Activated CD4-positive, alpha-beta T cell treated with anti-CD3 and anti-CD28 coated beads, Interleukin-2, amount 50 U/mL, for 4 hours (primary cell): ENCODE measurements at places on chromosomes 3 and 15.

DNA sequence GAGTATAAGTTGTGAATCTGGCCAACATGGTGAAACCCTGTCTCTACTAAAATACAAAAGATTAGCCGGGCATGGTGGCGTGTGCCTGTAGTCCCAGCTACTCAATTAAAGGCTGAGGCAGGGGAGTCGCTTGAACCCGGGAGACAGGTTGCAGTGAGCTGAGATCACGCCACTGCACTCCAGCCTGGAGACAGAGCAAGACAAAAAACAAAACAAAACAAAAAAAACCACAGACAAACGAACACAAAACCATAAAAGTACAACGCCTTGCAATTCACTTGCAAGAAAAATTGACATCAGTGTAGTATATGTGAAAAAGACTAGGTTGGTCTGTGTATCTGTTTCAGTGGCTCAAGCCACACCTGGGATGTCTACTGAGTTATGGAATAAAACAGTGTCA, 29.9 kb upstream of the CCDC80 start:
- no peak for DNase-seq

DNA sequence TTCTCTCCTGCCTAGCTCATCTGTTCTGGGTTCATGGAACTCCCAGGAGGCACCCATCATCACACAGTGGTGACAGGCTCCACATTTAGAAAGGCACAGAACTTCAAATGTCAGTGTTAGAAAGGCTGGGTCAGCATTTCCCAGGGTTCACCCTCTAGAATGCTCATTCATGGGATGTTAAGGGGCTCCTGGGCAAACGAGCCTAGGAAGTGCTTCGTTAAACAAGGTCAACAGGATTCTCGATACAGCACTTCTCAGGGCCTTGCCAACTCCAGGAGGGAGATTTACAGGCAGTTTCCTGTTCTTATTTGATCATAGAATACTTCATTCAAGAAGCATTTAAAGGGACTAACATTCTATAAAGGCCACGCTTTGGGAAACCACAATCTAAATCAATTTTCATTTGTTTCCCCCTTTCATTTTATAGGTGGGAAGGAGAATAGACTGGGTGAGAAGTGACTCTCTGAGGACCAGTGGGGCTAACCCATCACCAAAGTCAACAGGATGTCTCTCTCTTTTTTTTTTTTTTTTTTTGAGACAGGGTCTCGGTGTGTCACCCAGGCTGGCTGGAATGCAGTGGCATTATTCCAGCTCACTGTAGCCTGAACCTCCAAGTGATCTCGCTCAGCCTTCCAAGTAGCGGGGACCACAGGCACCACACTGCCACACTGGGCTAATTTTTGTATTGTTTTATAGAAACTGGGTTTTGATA, 14.3 kb downstream of the IGDCC4 start:
- DNase-seq, result no peak

DNA sequence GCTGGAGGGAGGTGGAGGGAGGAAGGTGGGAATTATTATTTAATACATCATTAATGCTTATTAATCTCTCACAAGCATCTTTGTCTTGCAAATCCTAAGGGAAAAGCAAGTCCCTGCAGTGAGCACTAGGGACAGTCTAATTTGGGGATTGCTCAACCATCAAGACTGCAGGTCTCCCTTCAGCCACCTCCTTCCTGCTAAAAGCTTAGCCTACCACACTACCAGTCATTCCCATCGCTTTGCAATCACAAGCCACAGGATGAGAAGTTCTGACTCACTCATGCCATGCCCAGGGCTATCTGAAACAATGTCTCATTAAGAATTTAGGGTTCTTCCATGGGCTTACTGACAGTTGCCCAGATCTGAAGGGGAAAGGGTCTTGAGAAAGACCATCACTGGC, 51.0 kb upstream of the EIF1B start:
- no peak for DNase-seq

DNA sequence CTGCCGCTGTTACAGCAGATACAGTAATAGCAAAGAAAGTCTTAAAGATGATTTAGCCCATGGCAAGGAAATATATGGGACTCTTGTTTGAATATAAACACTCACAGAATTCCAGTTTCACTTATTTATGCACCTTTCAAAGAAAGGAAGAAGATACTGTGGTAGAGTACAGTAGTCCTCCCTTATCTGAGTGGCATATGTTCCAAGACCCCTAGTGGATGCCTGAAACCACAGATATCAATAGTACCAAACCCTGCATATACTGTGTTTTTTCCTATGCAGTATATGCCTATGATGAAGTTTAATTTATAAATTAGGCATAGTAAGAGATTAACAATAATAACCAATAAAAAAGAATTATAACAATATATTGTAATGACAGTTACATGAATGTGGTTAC, 8.2 kb downstream of the MAP2K1 start:
- DNase-seq, result no peak

DNA sequence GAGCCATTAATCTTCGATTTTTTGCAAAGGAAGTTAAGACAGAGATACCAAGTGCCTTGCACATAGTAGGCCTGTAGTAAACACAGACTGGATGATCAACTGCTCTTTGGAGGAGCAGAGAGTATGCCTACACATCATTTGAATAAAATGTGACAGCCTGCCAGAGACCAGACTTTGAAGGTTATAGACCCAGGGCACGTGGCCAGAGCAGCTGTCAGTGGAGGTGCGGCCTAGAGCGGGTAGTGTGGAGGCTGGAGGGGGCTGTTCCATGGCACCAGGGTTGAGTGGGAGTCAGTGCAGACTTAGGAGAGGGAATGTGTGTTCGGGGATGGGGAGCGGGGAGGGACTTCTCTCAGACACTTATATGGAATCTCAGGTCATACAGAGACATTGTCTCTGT, 80.8 kb downstream of the SMAD3 start:
- no peak for DNase-seq
